K562 (cell line): ENCODE measurements at places on chromosomes 12 and 14. TPM values are rescaled to one million over a fixed set of nuclear protein-coding genes. Genes with fewer than 3 reads are reported as not detected.

ENDOU gene
- not detected in 2 replicates for total RNA-seq

CCDC60 gene
- not detected in 2 replicates for total RNA-seq

DEGS2 gene
- 2.7 TPM in 2 replicates for total RNA-seq

KERA gene
- total RNA-seq, result not detected in 2 replicates

B4GALNT3 gene
- 0.04 and 0.07 TPM in 2 replicates for total RNA-seq

LRRC10 gene
- total RNA-seq, result not detected in 2 replicates

IFNG-AS1 gene
- not detected in 2 replicates for total RNA-seq

PLXNC1 gene
- total RNA-seq, result 0.33 and 0.42 TPM in 2 replicates

ANKRD33 gene
- 0.20 TPM in 1 of 2 replicates, not detected in the other for total RNA-seq

TAMALIN gene
- 1.3 and 1.5 TPM in 2 replicates for total RNA-seq

MMP19 gene
- 1.1 and 1.3 TPM in 2 replicates for total RNA-seq

DNA sequence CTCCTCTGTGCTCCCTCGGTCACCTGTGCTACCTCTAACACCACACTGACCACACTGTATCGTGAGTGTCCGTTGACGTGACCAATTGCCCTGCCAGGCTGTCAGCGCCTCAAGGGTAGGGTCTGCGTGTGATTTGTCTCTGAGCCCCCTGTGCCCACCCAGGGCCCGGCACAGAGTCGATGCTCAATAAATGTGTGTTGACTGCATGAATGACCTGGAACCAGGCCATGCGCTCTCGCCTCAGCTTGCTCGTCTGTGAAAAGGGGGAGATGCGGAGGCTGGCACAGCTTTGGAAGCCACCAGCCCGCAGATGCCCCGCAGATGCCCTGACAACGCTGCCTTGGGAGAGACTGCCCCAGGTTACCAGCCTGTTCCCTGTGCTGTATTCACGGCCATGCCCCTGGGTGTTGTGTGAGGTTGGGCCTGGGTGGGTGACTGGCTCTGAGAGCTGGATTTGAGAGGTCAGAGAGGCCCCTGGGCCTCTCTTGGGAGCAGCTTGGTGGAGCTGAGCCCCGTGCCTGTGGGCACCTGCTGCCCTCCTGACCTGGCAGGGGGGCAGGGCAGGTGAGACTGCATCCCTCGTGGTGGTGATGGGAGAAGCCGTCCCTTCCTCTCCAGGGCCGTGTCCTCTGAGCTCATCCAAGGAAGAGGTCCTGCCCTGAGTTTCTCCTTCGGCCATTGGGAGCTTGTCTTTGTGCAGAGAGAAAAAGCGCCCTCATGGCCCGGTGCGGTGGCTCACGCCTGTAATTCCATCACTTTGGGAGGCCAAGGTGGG lies 43.2 kb downstream of the CYP46A1 start:
- DNase-seq, result no peak

- DNase-seq, result no peak
These were observed 72.9 kb upstream of the DYNC1H1 start for GRCh38 chr14:101891471-101891870.

DNA sequence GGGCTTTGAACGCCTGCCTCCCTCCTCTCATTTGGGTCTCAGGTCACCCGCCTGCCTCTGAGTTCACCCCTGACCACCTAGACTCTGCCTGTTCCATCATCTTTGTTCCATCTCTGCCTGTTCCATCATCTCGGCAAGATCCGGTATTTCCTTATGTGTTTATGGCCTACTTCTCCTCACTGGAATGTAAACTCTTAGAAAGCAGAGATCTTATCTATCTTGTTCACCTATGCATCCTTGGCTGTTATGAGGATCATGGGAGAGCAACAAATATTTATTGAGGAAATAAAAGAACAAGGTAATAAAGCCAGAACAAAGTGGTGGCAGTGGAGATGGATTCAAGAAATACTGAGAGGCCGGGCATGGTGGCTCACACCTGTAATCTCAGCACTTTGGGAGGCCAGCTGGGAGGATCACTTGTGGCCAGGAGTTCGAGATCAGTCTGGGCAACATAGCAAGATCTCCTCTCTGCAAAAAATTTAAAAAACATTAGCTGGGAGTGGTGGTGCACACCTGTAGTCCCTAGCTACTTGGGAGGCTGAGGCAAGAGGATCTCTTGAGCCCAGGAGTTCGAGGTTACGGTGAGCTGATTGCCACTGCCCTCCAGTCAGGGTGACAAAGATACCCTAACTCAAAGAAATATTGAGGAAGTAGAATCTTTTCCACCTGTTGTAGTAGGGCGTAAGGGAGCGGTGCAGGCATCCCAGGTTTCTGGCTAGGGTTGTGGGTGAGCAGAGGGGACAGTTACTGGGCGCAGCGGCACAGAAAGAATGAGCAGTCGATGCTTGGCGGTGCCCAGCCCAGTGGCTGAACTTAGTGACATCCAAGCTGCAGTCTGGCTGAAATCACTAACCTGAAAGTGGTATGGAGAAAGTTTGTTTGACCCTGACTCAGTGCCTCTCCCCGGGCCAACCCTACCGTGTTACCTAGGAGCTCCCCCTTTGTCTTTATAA lies 1.7 kb upstream of the KLC1 start:
- no peak for DNase-seq

- DNase-seq, result no peak
These were observed 4.9 kb downstream of the PXN start for GRCh38 chr12:120260607-120261006.

- DNase-seq, result no peak
These were observed 129.9 kb downstream of the TMEM30B start for GRCh38 chr14:61151251-61151650.

DNA sequence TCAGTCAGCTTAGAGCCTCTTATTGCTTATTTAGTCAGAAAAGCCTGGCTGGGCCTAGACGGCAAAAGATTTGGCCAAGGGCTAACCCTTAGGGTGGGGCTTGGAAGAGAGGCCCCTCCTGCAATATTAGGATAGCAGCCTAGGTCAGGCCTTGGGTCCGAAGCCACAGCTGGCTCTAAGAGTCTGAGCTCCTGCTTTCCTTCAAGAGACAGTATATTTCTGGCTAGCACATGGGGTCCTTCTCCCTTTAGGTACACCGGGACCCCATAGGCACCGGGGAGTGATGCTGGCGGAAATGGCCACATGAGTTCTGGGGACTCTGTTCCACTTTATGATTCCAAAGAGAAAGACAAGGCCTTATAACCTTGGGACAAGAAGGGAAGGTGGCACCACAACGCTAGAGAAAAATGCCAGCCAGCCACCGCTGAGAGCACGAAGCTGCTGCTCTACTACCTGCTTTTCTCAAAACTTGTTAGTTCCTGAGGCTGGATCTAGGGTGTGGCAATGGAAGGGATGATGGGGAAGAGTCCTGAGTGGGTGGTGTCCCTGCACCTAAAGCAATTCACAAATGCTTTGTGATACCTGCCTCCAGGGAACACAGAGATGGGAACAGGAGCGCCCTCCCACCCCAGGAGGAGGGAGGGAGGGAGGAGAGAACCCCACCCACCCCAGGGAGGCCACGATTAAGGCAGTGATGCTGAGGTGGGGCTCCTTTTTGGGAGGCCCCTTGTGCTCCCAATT lies 3.1 kb upstream of the AVIL start:
- DNase-seq, result no peak

DNA sequence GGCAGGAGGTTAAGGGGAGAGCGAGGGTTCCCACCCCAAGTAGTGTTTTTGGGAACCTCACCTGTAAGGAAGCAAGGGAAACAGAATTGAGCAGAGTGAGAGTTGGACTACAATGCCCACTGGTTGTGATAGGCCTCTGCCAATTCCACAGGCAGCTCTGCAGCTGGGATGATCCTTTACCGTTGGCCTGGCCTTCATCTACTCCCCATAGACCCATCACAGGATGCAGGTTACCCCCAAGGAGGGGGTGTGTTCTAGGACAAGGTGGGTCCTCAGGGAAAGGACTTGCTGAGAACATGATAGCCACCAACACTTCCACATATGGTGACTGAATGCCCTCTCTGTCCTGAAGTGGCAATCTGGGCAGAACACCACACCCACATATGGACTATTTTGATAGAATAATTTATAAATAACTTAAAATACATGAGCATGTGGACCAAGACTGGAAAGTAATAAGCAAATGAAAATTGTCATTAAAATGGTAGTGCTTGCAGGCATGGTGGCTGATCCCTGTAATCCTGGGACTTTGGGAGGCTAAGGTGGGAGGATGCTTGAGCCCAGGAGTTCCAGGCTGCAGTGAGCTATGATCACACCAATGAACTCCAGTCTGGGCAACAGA lies 8.4 kb downstream of the PHLDA1 start:
- DNase-seq, result no peak

- DNase-seq, result no peak
These were observed 2.9 kb downstream of the IL23A start for GRCh38 chr12:56341616-56342015.

- DNase-seq, result no peak
These were observed 23.9 kb downstream of the STX2 start for GRCh38 chr12:130815028-130815741.

DNA sequence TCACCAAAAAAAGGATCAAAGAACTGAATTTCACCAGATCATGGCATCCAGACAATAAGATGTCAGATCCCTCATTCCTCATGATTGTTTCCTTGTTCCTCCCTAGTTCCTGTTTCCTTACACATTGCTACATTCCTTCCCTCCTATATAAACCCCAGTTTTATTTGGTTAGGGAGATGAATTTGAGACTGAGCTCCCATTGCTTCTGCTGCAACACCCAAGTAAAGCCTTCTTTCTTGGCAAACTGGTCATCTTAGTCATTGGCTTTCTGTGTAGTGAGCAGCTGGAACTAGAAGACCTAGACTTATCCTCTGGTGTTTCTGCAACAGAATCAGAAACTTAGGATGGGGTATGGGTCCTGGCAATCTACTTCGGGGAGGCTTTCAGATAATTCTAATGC lies 217.9 kb downstream of the NOVA1 start:
- DNase-seq, result no peak

DNA sequence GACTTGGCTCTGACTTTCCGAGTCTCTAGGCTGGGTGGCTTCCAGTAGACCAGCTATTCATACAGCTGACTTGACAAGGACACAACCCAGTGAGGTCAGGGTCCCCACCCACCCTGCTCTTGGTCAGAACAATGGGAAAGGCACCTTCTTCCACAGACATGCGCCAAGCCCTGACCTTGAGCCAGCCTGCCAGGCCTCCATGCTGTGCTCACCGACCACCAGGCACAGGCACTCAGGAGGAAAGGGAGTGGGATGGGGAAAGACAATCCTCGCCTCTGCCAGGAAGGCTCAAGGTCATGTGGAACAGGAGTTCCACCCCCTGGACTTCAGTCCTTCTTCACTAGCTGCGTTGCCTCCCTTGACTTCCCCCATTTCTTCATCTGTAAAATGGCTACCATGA lies 31.4 kb downstream of the GALNT16 start:
- DNase-seq, result no peak

DNA sequence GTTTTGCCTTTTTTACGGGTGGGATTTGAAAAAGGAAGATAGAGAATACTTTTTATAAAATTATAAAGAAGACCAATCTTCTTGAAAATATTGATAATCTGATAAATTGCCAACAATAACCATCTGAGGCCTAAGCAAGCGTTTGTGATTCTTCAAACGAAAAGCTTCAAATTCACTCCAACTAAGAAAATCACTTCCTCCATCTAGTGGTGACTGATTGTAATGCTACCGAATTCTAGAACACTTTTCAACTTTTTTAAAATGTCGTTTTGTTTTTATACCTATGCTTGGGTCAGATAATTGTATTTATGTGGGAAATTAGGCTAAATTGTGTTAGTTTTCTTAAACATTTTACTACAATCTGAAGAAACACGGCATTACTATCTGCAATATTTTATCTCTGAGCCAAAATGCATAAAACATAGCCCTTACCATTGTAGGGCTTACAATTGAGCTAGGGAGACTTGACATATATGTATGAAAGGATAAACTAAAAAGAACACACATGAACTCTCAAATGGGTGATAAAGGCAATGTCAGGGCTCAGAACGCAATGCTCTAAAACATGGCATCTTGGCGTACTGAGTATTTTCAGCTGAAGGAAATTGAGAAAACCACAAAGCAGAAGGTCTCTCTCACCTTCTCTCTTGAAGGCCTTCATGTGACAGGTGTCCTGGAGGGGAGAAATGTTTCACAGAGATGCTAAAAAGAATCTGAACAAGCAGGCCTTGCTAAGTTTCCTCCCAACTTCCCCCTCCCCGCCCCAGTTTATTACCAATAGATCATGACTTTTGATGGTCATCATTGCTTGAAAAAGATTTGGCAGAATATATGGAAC lies 36.8 kb upstream of the G2E3 start:
- peak; percentile 23 for DNase-seq

DNA sequence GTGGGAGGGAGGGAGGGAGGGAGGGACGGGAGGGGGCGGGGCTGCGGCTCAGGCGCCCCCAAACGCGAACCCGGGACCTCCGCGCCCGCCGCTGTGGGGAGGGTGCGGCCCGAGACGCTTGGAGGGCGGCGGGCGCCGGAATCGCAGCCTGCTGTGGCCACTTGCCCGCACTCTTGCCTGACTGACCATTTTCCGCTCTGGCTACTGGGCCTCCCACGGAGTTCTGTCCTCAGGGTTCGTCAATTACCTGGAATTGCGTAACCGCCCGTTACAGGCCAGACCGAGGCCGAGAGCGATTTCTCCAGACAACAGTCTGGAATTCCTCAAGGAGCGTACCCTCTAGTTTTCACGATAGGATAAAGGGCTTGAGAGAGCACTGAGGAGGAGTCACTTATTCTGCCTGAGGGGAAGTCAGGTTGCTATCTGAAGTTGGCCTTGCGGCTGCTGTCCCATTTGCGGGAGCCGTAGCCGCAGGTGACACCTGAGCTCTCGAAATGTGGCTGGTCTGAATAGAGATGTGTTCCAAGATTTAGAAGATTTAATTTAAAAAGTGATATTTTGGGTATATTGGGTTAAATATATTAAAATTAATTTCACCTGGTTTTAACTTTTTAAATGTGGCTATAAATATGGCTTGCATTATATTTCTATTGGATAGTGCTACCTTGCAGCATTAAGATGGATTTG lies 446 bp upstream of the ZNF641 start:
- no peak for DNase-seq

GRCh38 chr12:88646824-88647223 lies 66.6 kb upstream of the KITLG start:
- DNase-seq, result no peak

- DNase-seq, result no peak
These were observed 87.0 kb downstream of the SAMD4A start for GRCh38 chr14:54653712-54654469.

- no peak for DNase-seq
These were observed 76.0 kb upstream of the ST8SIA1 start for GRCh38 chr12:22410486-22410885.

DNA sequence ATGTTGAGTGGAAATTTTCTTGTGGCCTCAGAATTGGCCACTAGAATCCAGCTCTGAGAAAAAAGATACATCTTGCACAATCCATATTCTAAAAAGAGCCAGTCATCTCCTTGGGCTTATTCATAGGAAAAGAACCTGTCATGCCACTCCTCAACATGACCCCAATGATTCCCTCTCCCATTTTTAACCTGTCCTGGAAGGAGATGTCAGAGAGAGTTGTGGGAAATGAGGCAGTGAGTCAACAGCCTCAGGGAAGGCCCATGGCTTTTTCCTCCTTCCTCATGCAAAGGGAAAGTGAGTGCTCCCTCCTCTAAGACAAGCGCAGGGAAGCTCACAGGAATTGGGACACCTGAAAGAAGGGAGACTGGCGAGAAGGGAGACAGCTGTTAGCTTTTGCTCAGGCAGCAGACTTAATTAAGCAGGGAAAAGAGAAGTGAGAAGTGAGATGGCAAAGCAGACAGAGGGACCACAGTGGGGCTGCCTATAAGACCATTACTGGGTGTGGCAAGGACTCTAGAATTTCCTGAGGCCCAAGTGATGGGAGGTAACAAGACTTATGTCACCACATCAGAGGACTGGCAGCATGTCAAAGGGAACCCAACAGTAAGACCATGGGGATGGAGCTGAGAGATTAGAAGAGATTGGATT lies 10.2 kb upstream of the DHRS7 start:
- DNase-seq, result no peak

- DNase-seq, result no peak
These were observed 1.4 kb downstream of the KRT2 start for GRCh38 chr12:52650520-52651081.
